ENCODE measurements at places on chromosomes 7 and 10.

- no peak for DNase-seq
These were observed 122.9 kb downstream of the GRID1 start for GRCh38 chr10:86243651-86244155.

DNA sequence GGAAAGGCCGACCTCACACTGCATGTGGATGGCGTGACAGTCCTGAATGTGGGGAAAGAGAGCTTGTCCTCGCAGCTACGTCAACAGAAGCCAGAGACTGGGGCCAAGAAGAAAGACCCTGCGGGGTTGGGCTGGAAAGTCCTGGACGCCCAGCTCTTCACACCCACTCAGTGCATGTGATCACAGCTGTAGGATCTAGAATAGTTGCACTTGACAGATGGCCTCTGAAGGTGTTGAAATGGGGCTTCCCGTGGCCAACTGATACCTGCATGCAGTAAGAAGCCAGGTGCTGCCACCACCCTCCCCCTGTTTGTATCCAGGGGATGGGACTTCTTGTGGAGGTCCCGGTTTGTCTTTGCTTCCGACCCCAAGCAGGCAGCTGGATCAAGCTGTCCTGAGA is 34.1 kb upstream of the OCM2 start:
- no peak for DNase-seq

- DNase-seq: no peak
These were observed 14.0 kb downstream of the RBP3 start for GRCh38 chr10:47362199-47362598.

DNA sequence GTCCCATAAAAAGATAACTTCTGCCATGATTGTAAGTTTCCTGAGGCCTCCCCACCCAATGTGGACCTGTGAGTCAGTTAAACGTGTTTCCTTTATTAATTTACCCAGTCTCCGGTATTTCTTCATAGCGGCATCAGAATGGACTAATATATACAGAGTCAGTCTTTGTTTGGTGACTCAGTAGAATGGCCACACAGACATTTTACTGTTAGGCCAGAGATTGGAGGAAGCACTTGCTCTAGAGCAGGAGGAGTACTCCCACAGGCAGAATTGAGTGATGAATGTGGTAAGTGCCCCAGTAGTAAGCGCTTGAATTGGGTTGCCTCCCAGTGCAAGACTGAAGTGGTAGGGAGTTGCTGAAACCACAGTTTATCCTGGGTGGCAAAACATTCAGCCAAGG is 149.5 kb upstream of the SMIM30 start:
- DNase-seq: peak; percentile 56

DNA sequence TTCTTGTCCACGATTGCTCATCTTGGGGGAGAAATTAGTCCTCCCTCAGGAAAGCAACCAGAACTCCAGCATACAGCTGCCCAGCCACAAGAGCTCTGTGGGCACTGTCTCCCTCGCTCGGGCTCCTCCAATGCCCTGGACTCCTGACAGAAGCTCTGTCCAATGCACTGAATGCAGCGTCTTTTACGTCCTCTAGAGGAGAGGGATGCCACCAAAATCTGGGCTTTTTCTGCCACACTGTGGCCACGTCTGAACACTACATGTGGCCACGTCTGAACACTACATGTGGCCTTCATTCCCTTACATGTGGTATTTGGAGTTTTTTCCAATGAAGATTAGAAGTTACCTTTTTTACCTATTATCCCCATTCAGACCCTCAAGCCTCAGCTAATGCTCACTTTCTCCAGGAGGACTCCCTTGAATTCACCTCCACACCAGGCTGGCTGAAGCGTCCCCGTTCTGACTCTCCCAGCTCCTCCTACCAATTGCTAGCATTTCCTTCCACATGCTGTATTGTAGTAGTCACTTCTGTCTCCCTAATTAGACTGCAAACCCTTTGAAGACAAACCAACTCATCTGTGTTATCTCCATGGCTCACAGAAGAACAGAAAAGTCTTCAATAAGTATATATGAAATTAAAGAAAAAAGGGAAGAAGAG is 134.3 kb upstream of the PDE1C start:
- DNase-seq: peak; percentile 81

DNA sequence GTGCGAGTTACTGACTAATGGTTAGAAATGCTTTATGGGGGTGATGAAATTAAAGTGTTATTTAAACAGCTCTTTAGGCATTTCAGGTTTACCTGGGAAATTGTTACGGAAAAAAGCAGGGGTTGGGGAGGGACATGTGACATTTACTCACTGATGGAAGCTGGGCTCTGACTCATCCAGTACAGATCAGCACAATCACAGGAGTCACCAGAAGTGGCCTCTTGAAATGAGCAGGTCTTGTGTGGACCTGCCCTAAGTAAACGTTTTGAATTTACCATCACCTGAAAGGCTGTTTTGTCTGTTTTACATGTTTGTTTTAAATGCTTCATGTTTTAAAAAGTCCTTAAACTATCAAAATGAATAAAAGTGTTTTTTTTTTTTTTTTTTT is 2.3 kb downstream of the GLRX3 start:
- peak; percentile 40 for DNase-seq

DNA sequence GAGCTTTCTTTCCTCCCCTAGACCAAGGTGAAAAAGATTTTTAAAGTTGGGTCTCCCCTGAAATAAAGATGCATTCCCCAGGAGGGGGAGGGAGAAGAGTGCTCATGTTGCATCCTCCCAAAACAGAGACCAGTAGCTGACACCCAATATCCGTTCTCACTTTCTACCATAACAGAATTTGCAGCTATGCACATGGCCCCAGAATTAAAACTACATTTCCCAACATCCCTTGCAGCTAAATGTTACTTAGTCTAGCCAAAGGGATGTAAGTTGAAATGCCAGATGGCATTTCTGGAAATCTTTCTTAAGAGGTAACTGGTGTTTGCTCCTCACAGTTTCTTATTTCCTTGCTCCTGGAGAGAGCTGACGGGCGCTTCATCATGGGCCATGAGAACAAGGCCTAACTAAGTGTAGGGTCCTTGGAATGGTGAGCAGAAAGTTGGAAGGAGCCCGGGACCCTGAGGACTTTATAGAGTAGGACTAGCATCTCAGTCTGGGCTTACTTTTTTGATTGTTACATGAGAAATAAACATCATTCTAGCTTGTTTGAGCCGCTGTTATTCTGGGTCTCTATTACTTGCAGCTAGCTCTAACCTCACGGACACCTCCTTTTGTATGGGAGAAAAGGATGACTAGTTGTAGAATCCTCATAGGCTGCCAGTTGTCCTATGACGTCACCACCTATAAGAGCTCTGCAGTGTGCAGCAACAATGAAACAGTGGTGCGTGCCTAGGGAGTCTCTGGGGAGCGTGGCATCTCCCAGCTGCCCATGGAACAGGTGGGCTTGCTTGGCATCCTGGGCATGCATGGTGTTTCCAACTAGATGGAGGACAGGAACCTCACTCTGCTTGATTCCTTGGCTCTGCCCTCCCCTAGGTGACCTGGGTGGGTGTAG is 46.1 kb upstream of the EXOC6 start:
- no peak for DNase-seq

DNA sequence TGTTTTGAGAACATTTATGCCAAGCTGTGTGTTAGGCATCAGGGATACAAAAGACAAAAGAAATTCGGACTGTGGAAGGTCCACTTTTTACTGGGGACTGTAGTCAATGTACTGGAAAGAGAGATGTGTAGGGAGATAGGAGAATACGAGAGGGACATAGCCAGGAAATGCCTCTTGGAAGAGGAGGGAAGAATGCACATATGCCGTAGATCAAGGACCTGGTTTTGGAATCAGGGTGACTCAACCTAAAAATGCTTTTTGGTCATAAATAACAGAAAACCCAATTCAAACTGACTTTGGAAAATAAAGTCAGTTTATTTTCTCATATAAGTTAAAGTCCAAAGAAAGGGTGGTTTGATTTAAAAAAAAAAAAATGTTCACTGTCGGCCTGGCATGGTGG is 140.3 kb upstream of the TCF7L2 start:
- no peak for DNase-seq

DNA sequence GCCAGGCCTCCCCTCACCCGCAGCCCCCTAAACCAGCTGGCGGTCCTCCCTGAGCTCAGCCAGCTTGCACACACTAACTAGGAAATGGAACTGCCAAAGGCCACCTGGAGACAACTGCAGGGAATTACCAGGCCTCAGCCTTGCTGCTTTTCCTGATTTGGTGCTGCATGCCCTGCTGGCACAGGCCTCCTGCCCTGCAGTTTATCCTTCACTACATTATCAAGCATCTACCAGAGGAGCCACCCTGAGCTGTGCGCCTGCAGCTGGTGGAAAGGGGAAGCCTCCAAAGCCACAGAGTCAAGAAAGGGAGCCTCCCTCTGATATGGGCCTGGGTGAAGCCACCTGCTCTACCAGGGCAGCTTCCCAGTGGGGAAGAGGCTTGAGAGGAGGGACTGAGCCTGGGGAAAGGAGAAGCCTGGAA is 139.8 kb downstream of the GRID1 start:
- no peak for DNase-seq

- no peak for DNase-seq
These were observed 70.5 kb upstream of the KCTD7 start for GRCh38 chr7:66558201-66558641.

DNA sequence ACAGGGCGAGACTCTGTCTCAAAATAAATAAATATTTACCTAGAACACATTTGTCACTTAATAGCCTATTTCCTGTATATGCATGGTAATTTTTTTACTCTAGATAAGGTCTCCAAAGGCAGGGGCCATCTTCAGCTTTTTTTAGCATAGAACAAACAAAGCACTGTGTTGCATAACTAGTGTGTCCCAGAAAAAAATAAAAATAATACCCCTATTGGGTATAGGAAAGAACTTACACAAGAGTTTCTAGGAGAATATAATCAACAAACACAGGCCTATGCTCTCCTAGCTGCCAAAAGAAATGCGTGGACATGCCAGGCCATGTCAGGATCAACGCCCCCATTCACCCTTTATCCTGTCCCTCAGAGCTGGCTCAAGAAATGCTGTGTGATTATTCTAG is 103.6 kb downstream of the PARD3 start:
- DNase-seq: peak; percentile 79

DNA sequence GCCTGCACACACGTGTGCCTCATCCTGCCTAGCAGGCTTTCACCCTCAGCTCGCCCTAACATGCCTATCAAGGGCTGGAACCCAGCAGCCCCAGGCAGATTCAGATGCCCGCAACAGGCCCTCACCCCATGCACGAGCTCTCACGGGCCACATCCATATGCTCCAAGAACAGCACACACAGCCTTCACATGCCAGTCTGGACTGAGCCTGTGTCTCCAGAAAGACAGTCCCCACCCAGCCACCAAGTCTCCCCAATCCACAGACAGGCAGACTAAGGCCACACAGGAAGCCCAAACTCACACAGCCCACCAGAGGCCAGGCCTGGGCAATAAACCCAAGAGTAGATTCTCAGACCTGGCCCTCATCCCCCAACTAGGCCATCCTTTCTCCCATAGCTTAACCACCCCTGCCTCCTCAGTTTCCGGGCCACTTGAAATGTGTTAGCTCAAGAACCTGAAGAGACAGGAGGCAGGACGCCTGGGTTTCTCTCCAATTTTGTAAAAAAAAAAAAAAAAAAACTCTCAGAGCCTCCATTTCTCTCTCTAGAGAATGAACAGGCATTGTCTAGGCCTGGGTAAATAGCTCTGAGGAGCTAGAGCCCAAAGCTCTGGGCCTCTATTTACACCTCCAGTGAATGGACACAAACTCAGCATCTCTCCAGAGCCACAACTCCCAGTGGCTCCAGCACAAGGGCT is 6.8 kb downstream of the LDB1 start:
- no peak for DNase-seq

DNA sequence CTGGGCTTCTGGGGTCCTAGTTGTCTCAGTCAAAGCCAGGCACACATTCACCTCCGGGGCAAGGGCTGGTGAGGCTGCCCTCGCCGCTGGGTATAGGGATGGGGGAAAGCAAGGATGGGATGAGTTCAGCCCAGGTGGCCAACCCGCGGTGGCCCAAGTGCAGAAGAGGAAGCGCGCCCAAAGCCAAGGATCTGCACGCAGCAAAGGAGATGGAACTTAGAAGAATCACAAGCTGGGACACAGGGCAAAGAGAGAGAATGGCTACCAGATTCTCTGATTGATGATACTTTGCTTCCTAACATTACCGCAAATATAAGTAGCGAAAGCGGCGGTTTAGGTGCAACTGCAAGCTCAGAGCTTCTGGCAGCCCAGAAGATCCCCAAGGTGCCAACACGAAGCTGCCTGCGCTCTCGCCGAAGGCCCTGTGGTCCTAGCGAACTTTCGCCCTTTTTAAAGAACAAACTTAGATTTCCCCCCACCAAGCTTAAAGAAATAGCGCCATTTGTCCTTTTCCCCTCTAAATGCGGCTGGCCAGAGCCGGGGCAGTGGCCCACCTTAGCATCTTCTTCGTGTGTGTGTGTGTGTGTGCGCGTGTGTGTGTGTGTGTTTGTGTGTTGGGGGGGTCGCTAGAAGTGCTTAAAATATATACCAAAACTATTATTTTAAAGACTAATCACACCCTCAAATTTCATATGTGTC is 927 bp upstream of the MKX start:
- DNase-seq: no peak

DNA sequence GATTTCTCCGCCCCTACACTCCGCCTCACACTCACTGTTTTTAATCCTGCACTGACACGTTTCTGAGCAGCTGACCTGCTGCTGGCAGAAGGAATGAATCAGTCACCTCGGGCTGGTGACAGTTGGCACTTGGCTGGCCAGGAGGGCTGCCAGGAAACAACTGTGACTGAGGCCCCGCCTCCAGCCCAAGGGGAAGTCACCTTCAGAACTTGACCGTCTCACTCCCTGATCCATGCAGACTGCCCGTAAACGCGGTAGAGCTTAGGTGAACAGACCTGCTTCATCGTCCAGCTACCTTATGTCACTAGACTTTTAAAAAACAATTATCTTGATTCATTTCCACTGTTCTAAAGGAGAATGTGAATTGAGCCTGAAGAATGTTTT is 107.5 kb downstream of the DOCK1 start:
- DNase-seq: no peak

- DNase-seq: peak; percentile 52
These were observed 14.1 kb upstream of the SUN1 start for GRCh38 chr7:818031-818699.

DNA sequence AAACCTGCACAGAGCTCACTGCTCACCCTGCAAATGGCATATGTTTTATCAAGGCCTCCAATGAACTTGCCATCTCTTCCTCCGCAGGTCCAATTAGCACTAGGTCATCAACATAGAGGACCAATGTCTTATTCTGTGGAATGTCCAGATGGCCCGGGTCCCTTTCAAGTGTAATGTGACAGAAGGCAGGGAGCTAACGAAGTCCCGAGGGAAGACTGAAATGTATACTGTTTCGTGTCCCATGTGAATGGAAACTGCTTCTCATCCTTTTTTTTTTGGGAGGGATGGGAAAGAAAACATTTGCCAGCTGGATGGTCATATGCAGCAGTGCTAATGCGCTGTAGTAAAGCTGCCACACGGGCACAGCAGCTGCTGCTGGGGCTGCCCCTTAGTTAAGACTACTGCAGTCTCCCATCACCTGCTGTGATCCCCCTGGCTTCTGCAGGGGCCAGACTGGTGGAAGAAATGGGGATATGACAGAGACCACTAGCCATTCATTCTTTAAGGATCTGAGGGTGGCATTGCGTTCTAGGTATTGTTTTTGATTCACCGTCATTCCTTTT is 61.7 kb upstream of the CCNY start:
- no peak for DNase-seq

GRCh38 chr7:106181658-106182265 is 69.7 kb upstream of the SYPL1 start:
- no peak for DNase-seq

GRCh38 chr10:43361547-43362190 is 9.8 kb upstream of the FXYD4 start:
- DNase-seq: no peak

All from fibroblast of pulmonary artery (primary cell).